Stimulated activated CD8-positive, alpha-beta memory T cell treated with anti-CD3 and anti-CD28 coated beads, Interleukin-12 subunit alpha, Interleukin-12 subunit beta, amount 100 ng/mL, for 1 hour (primary cell): ENCODE measurements at places on chromosomes 7 and 10.

DNA sequence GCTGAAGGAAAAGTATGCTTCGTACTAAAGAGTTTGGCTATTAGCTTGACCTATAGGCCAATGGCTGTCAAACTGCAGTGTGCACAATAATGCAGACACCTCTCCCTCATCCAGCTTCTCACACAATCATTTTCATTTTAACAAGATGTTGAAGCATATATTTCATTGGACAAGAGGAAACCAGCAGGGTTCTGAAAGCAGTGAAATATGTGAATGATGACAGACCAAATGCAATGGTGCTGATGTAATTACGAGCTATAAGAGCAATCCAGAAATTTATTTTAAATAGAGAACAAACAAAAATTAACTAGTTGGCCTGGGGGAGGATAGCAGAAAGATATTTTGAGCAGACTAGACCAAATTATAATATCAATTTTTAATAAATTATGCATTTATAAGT lies 331.5 kb upstream of the AKR1E2 start:
- DNase-seq = no peak

- no peak for DNase-seq
Observed at GRCh38 chr7:28570970-28571288, 158.6 kb downstream of the CREB5 start.

GRCh38 chr7:30433082-30433481 lies 45.5 kb downstream of the NOD1 start:
- no peak for DNase-seq

GRCh38 chr7:81926-82756 lies 110.2 kb upstream of the FAM20C start:
- DNase-seq = no peak

- no peak for DNase-seq
Observed at GRCh38 chr7:95501261-95501832, 15.6 kb downstream of the ASB4 start.

DNA sequence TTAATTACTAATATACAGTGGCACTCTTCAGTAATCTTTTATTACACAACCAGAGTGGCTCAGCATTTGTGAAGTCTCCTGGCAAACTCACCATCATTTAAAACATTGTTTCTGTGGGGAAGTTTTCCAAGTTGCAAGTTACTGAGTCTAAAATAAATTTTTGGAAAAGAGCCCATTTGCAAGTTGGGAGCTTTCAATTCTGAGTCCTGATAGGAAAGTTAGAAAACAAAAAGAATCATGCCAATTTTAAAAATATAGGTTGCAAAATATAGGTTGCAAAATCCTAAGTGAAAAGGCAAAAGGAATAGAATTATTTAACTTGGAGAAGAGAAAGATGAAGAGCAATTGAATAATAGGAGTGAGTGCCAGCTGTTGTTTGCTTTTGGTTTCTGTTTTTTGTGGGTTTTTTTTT lies 378.8 kb upstream of the C7orf33 start:
- DNase-seq = no peak

DNA sequence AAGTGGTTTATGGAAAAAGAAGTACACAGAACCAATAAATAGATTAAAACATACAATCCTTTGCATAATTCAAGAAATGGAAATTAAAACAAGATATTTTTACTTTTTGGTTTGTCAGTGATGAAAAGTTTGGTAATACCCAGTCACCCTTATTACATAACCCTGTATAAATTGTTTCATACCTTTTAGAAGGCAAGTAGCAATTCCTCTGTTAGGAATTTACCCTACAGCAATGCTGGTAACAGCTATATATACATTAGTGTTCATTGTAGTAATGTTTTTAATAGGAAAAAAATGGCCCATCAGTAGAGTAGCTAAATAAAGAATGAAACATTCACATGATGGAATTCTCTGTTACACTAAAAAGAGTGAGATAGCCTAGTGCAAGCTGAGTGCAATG lies 42.7 kb downstream of the PTPN12 start:
- DNase-seq = no peak

- DNase-seq = no peak
Observed at GRCh38 chr10:68296843-68297663, 34.8 kb upstream of the HNRNPH3 start.

DNA sequence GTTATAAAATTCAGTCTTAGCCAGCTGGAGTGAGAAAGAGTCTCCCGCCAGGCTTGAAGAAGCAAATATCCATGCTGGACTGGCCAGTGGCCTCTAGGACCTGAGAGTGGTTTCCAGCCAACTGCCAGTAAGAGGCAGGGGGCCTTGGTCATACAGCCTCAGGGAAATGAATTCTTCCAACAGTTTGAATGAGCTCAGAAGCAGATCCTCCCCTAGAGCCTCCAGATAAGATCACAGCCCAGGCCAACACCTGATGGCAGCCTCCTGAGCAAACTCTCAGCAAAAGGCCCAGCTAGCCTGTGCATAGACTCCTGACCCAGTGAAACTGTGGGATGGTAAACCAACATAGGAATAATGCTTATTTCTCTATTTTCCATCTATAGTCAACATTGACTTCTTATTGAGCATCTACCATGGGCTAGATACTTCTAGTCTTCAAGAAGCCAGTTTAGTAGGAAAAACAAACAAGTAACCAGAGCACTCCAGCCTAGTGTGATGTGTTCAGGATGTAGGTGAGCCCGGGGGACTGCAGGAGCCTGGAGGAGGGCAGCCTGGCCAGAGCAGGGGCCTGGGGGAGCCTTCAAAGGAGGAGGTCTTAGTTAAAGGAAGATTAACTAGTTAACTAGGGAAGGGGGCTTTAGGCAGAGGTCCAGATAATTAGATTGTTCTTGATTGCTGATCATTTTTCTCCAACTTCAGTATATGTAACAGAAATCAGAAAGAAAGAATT lies 115.4 kb upstream of the ADO start:
- no peak for DNase-seq

DNA sequence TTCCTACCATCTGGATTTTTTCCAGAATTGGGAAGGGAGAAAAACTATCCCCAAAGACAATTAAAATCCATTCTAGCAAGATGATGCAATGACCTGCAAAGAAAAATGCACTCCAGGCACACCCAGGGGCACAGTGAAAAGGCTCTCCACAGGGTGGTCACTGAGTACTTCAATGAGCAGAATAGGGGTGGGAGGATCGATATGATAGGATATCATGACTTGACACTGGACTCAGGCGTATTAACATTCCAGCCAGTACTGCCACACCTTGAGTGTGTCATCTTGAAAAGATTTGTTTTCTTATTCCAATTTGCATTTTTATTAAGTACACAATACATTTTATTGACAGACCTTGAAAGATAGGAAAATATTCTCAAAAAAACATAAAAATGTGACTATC lies 132.2 kb downstream of the ZNF37A start:
- no peak for DNase-seq

GRCh38 chr10:69062901-69063300 lies 25.0 kb upstream of the SRGN start:
- no peak for DNase-seq

DNA sequence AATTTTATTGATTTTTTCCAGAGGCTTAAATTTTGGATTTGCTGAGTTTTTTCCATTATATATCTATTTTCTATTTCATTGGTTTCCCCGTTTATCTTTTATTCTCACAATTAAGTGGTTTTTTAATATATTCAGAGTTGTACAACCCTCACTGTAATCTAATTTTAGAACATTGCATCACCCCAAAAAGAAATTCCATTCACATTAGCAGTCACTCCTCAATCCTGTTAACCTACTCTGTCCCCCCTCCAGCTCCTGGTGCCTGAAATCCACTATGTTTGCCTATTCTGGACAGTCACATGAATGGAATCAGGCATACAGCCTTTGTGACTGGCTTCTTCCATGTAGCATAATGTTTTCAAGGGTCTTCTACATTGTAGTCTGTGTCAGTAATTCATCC lies 55.8 kb upstream of the ITGA8 start:
- DNase-seq = no peak

GRCh38 chr10:4470231-4470835 lies 355.7 kb upstream of the AKR1E2 start:
- DNase-seq = no peak

- DNase-seq = no peak
Observed at GRCh38 chr10:112807013-112807412, 143.0 kb upstream of the TCF7L2 start.

DNA sequence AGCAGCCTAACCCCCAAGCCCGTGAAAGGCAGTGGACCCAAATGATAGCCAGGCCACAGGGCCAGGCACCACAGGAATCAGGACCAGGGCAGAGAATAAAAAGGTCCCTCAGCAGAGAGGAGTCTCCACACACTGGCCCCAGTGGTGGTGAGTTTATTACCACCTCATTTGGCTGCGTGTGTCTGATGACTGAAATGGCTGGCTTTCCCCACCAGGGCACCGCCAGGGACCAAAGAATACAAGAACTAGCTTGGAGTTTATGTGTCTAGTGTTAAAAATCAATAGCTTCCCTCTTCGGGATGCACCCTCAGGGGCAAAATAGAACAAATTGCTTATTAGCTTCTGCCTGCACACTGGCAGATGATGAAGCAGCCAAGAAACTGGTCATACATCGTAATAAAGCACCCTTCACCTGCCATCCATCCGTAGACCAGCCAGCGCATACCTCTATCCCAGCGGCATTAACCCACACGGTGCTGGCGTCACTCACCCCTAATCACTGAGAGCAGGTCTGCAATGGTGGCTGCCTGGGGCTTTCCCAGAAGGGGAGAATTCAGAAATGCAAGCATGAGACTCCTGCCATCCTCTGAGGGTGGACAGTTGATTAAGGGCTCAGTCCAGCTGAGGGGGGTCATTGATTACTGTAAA lies 223.7 kb upstream of the ZMIZ1 start:
- DNase-seq = no peak

- DNase-seq = no peak
Observed at GRCh38 chr10:48707472-48707871, 22.8 kb downstream of the WDFY4 start.

DNA sequence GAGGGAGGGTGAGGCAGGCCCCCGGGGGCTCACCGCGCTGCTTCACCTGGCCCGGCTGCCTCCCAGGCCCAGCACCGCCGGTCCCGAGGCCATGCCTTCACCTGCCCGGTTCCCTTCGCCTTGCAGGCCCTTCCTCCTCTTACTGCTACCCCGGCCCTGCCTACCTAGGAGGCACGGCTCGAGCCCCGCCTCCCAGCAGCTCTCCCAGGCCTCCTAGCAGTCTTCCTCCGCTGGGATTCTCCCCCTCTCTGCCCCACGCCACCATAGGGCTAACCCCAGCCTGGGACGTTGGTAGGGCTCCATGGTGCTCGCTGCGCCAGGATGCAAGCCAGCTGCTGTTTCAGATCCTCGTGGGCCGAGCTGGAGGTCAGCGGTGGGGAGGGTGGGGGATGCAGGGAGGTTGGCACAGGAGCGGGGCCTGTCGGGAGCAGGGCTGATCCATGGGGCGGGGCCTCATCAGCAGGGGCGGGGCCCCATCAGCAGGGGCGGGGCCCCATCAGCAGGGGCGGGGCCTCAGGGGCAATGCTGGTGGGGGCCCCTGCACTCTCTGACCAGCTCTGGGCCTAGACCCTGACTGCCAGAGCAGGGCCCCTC lies 63.3 kb downstream of the RASGEF1A start:
- DNase-seq = no peak

- DNase-seq = no peak
Observed at GRCh38 chr10:71316056-71316785, 2.8 kb upstream of the SLC29A3 start.

- no peak for DNase-seq
Observed at GRCh38 chr7:68146983-68147382, 1150.3 kb downstream of the TYW1 start.

DNA sequence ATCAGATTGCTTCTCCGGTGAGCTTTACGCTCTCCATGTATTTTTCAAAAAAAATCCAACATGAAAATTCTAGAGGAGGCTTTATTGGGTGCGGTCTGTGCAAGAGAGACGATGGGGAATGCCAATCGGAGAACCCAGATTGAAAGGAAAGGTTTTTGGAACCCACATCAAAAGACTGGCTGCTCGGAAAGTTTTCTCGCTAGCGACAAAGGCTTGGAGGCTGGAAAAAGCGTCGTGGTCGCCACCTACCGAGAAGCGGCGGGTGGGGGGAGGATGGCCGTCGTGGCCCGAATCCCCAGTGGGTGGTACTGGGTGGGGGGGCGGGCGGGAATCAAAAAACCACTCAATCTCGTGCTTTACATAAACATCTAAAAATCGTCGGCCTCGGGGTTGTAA lies 1.1 kb upstream of the GTF2I start:
- peak; percentile 50 for DNase-seq

DNA sequence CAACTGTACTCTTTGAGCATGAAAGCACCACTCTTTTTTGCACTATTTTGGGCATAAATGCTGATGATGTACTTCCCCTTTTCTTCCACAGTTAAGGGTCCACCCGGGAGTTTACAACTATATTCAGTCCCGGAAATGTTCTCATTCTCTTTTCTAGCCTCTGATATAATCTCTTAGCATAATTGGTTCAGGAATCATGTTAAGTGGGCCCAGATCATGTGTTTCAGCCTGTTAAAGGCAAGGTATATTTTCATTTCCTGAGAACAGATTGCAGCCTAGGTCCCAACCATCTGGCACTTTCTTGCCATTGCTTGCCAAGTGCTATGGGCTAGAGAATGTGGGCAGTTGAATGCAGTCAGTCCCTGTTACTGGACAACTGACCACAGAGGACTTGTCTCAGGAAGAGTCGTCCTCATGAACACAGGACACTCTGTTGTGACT lies 111.4 kb upstream of the GLCCI1 start:
- DNase-seq = no peak

DNA sequence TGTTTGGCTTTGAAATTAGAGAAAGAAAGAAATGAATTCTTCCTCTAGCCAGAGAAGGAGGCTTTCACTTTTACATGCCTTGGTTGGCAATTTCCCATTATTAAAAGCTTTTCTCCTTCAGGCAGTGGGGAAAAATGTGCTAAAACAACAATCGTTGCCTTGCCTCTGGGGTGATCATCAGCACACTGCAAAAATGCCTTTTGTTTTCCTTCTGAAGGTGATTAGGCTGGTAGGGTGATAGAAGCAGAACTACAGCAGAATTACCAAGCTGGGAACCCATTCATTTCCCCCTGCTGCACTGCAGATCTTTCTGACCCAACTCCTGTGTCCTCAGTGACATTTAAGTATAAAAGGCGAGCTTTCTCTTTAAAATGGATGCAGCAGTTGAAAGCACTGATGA lies 22.2 kb downstream of the ANK3 start:
- no peak for DNase-seq

DNA sequence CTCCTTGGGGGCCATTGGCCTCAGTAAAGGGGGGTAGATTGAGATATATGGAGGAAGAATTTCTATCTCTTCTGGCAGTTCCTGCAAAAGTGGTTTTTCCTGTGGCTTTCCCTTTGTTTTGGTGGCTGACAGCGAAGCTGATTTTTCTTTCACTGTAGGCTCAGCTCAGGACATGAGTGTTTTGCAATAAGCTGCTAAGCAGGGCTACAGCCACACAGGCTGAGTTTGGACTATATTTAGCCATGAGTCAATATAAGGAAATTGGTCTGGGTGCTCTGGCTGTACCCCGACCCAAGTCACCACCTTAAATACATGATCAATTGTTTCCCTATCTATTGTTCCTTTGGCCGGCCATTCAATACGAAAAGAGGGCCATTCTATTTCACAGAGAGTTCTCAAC lies 212.7 kb upstream of the KCND2 start:
- DNase-seq = no peak

DNA sequence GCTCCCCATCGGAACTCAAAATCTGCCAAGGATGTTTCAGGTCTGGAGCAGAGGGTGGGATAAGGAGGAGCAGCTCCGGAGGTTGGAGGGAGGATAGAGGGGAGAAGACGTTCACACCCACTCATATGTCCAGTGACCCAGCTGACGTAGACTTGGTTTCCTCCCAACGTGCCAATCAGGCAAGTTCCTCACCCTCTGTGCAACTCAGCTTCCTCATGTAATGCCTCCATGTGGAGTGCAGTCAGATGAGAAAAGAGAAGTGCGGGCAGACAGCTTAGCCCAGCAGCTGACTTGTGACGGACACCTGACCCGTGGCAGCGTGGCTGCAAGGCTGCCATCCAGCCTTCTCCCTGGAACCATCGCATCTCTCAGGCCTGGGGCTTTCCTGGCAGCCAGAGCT lies 86.8 kb downstream of the NPTX2 start:
- DNase-seq = no peak
